Mesothelial cell of epicardium (in vitro differentiated cells): ENCODE measurements at places on chromosomes 6 and 20. TPM values are rescaled to one million over a fixed set of nuclear protein-coding genes. Genes with fewer than 3 reads are reported as not detected.

DNA sequence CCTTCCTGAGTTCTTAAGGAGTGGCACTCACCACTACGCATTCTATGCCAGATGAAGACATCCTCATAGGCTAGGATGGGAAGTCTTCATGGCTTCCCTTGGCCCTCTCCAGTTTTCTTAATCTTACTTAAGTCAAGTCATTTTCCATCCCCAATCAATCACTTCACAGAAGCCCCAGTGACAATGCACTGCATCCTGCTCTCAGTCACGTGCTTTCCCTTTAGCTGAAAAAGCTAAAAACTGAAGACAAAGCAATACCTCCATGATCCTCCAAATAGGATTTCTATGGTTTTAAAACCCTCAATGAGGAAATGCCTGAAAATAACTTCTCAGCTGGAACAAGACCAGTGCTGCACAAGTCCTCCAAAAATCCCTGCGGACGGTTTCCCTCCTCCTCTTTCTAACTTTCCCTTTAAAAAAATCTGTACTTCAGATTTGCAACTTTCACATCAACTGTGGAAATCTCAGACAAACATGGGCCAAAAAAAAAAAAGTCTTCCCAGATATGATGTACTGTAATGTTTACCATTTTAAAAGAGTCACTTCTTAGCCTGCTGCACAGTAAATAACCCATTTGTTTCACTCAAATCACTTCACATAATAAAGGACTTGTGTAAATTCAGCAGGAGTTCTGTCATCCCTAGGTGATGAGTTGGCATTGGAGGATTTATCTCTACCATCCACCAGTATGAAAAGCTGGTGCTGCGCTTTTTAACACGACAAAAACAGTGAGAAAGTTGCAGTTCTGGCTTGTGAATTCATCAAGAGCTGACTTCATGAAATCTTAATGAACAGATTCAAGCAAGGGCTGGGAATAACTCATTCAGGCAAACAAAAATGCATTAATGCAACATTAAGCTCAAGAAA is 590.0 kb upstream of the NOX3 start:
- DNase-seq = no peak
- no peaks in the 10 kb centered on the region for H3K36me3 ChIP-seq
- H3K27ac ChIP-seq = no peak overlapping the region

Gene ANGPT4
- total RNA-seq = 0.31 to 0.35 TPM (median 0.34 TPM) in 3 replicates

Gene SMIM29
- total RNA-seq = 8.4 to 8.9 TPM (median 8.6 TPM) in 3 replicates

Gene SESN1
- 28.9 to 30.2 TPM (median 29.1 TPM) in 3 replicates for total RNA-seq

Gene RXRB
- 67.6 to 70.4 TPM (median 70.3 TPM) in 3 replicates for total RNA-seq

Gene BPI
- not detected in 3 replicates for total RNA-seq
